ENCODE measurements at places on chromosomes 16 and 17.

- no peak for DNase-seq
Observed at GRCh38 chr17:27817731-27818130, 17.4 kb upstream of the NOS2 start.

DNA sequence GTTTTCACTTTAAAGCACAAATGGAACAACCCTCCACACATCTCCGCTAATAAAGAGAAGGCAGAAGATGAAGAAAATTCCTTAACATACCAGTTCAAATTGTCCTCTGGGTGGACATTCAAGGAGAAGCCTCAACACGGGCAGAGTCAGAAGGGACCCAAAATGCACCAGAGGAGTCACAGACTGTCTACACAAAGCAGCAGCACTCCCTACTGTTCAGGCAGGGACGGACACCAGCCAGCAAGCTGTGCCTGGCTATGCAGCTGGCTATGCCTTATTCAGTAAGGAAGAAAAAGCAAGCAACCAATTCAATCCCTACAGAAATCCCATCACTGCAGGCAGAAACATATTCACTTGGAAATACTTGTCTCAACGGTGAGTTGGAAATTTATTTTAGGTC lies 8.1 kb downstream of the DNAJC7 start:
- no peak for DNase-seq

GRCh38 chr16:27359051-27359450 lies 42.9 kb upstream of the IL21R start:
- DNase-seq, result no peak

- DNase-seq, result no peak
Observed at GRCh38 chr16:51093726-51094280, 57.3 kb downstream of the SALL1 start.

GRCh38 chr17:79027925-79028491 lies 4.0 kb downstream of the C1QTNF1 start:
- peak; percentile 55 for DNase-seq

Data from adipocyte (in vitro differentiated cells).